ENCODE measurements at places on chromosomes 1 and 21.

DNA sequence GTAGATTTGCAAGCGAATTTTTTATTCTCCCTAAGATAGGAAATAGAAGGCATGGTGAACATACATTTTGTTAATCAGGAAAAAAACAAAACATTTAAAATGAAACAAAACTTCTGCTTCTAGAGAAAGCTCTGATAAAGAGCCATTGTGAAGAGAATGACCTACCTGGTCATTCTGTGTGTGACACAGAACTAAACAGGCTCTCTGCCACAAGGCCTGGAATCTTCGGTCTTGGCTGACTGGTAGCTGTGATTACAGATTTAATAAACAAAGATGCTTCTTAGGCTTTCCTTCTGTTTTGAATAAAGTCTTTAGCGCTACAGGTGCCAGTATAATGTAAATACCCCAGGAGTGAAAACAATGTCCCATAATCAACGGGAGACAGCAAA lies 22.1 kb downstream of the SLC35D1 start:
- DNase-seq = no peak

DNA sequence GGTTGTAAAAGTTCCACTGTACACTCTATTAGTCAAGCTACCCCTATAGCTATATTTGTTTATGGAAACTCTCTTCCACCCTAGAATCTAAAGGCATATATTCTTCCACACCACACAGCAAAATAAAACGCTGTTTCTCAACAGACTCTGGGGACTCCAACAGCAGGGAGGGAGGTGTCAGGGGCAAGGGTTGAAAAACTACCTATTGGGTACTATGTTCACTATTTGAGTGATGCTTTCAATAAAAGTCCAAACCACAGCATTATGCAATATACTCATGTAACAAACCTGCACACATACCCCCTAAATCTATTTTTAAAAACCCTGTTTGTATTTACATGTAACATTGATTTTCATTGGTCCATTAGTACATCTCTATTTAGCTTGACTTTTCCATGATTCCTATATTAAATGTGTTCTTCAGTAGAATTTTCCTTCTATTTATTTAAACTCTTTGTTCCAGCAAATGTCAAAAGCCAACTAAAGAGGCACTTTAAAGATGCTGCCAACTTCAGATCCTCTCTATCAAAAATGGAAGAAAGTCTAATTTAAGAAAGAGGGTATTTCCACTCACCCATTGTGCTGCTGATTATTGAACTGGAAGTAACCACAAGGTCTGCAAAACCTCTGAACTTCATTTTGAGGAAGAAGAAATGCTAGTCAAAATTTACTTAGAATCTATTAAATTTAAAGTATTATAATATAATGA lies 26.2 kb downstream of the RGS7 start:
- no peak for DNase-seq

- DNase-seq = no peak
Measured at GRCh38 chr1:219990782-219991510, 55.4 kb downstream of the EPRS1 start.

DNA sequence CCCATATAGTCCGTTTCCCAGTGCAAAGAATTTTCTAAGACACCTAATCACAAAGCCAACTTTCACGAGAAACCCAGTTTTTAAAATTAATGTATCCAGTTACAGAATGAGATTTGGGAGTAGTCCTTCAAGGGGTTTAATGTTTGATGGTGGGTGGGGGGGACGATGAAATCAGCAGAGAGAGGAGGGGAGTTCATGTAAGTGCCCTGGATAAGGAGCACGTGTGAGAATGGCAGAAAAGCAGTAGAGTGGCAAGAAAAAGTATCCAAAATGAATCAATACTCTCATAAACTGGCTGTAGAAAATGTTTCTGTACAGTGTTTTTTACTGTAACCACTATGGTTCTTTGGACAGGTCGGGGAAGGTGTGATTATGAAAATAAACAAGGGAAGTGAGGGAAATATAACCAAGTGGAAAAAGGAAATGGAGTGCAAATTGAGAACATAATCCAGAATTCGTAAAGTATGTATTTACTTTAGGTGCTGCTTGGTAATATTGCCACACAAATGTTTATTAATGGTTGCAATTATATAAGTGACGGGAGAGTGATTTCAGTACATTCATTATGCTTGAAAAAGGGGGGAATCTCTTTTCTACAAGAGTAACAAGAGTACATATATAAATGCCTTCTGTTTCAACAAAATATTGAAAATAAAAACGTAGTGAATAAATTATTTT lies 118.7 kb upstream of the RRP15 start:
- DNase-seq = no peak

- no peak for DNase-seq
Measured at GRCh38 chr1:177546346-177546745, 375.6 kb downstream of the BRINP2 start.

- no peak for DNase-seq
Measured at GRCh38 chr1:9107136-9107535, 21.8 kb downstream of the GPR157 start.

DNA sequence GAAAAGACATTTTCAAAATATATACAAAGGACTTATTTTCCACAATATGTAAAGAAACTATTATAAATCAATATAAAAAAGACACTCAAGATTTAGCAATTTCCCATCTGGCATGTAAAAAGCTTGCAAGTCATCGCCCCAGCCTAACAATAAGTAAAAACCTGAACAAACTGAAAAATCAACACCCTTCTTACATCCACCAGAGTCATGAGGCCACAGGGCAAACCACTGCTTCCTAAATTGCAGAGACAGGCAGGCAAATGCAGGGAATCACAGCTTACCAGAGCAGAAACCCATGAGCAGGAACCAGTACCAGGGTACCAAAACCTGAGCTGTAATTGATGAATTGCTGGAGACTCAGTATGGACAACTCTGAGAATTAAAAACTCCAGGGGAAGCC lies 16.7 kb upstream of the WNT2B start:
- no peak for DNase-seq

- no peak for DNase-seq
Measured at GRCh38 chr1:67439277-67440029, 9.3 kb upstream of the SERBP1 start.

All from GOT3 (cell line).